ENCODE measurements at places on chromosomes 3 and 15.

- DNase-seq, result peak; percentile 10
These were observed 32.4 kb upstream of the SETMAR start for GRCh38 chr3:4270720-4271119.

- no peak for DNase-seq
These were observed 2.0 kb downstream of the MYEF2 start for GRCh38 chr15:48176112-48176511.

GRCh38 chr3:55721716-55722484 lies 234.8 kb upstream of the WNT5A start:
- DNase-seq, result peak; percentile 24

GRCh38 chr3:58801541-58801940 lies 135.0 kb upstream of the FAM3D start:
- no peak for DNase-seq

DNA sequence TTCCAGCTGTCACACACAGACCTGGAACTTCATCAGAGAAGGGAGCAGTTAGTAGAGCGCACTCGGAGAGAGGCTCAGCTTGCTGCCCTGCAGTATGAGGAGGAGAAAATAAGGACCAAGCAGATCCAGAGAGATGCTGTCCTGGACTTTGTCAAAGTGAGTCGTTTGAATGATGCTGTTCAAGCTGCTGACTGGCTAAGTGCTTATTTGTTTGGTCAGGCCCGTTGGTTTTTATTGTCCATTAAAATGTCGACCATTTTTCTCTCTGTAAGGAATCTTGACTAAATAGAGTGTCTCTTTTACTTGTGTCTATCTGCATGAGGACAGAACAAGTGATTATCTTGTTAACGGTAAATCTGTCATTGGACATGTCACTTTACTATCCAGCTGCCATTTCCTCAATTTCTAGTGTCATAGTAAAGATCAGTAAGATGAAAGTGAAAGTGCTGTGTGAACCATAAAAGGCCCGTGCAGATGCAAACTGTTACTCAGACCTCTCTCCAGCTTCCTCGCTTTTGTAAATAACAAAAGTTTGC lies 56.9 kb downstream of the LRCH3 start:
- DNase-seq, result peak; percentile 50

DNA sequence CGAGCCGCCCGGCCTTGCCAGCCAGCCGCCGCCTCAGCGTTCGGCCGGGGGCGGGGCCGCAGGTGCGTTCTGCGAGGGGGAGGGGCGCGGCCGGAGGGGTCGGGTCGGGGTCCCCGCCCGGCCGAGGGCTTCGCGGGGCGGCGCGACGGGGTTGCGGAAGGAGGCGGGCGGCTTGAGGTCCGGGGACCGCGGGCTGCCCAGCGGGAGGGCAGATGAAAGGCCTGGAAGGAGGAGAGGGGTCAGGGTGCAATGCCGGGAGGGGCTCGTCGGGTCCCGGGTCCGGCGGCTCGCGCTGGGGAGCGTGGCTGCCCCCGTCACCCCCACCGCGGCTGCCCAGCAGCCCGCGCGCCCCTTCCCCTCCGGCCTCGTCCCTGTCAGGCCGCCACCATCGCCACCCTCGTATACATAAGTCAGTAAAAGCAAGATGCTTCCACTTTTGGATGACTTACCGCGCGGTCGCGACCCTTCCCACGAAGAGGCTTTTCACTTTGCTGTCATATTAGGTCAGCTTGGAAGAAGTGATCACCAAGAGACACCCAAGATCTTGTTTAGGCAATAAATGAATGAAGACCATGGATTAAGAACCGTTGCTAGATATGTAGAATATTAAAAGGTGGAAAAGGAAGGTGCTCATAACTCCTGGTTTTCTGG lies 620 bp upstream of the ANP32A start:
- no peak for DNase-seq

DNA sequence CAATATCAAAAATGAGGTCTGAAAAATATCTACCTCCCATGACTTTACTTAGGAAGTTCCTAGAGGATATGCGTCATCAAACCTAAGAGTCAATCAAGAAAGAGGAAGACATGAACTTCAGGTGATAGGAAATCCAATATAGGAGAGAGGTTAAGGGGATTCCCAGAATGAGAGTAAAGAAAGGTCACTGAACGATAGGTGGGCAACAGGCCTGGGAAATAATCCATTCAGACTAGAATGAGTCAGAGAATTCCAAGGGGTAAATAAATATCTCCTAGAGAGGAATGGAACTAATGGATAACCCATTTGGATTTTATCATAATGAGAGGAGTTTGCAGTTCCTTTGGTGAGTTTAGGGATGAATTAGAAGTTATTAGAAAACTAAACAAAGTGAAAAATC lies 131.1 kb upstream of the NUDT16 start:
- DNase-seq, result no peak

- DNase-seq, result no peak
These were observed 82.2 kb upstream of the SATB1 start for GRCh38 chr3:18507333-18507732.

DNA sequence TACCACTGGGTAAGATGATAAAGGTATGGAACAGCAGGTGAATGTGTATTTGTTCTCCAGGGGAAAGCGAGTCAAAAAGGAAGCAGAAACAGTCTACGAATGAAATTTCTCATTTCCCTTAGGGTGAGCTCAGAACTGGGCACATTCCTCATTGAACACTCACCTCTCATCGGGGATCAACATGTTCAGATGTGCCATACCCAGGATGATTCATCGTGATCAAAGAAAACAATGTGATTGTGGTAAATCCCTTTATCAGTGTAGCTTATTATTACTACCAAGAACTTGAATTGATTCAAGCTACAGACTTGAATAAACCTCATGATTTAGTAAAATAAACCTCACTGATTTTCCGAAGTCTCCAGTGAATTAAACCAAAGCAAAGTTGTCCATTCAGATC lies 72.1 kb downstream of the GJD2 start:
- DNase-seq, result no peak

- DNase-seq, result no peak
These were observed 203.9 kb downstream of the MINAR1 start for GRCh38 chr15:79635897-79636561.

- DNase-seq, result no peak
These were observed 7.6 kb downstream of the MINDY4B start for GRCh38 chr3:150897592-150897991.

DNA sequence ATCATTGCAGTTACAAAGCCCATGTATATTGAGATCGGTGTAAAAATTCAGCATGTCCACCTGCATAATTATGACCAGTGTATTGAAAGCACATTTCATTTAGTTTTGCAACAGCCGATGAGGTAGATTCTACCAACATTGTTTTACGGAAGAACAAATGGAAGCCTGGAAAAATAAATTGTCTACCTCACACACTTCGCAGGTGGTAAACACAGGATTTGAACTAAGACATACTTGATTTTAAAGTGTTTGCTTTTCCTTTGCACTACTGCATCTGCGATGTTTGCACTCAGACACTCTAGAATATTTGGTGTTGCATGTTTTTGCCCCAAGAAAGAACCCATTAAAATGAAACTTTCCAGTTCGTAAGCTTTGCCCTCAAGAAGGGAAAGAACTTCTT lies 148.4 kb downstream of the PGPEP1L start:
- no peak for DNase-seq

GRCh38 chr3:103963599-103963998 lies 1403.1 kb upstream of the ALCAM start:
- no peak for DNase-seq

DNA sequence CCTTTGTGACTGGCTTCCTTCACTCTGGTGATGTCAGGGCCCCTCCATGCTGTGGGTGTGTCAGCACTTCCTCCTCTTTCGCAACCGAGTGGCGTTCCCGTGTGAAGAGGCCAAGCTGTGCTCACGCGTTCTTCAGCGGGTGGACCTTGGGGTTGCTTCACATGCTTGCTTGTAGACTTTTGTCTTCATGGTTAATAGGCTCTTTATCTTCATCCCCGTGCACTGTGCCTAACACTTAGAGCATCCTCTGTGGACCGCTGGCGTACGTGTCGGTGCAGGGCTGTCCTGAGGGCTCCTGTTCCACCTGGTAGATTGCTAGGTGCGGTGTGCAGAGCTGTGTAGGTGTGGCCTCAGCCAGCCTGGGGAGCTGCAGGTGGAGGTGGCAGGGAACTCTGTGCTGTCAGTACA lies 182.3 kb downstream of the OR4M2 start:
- peak; percentile 99 for DNase-seq

GRCh38 chr3:76873532-76874242 lies 166.2 kb upstream of the ROBO2 start:
- DNase-seq, result no peak

- no peak for DNase-seq
These were observed 35.0 kb downstream of the PRTG start for GRCh38 chr15:55707951-55708350.

- no peak for DNase-seq
These were observed 417 bp downstream of the HACD2 start for GRCh38 chr3:123584284-123584987.

- DNase-seq, result no peak
These were observed 23.6 kb downstream of the NR2F2 start for GRCh38 chr15:96353930-96354730.

DNA sequence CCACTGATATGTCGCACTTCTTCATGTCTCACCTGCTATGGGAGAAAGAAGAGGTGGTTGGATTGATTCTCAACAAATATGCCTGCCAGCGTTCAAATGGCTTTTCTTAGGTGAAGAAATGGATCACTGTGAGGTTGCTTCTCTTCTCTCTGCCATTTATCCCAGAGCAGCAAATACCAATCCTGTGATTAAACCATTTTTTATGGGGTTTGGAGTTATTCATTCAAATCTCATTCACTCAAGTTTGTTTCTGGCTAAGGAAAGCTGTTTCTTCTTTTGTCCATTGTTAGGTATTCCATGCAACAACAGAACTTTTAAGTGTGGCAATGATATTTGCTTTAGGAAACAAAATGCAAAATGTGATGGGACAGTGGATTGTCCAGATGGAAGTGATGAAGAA lies 12.2 kb upstream of the C3orf52 start:
- no peak for DNase-seq

GRCh38 chr3:131555456-131555855 lies 52.7 kb upstream of the MRPL3 start:
- no peak for DNase-seq

DNA sequence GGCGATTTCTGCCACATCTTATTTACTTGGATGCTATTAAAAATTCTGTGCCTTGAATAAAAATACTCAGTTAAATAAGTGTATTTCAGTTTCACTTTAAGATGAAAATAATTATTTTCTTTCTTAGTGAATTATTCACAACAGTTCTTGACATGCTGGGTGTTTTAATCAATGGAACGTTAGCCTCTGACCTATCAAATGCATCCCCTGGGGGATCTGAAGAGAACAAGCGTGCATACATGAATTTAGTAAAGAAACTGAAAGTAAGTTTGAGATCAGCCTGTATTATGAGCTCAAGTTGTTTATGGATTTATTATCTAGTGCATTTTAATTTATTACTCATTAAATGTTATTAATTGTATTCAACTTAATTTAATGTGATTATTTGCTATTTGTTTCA lies 597 bp downstream of the P2RY12 start:
- no peak for DNase-seq

DNA sequence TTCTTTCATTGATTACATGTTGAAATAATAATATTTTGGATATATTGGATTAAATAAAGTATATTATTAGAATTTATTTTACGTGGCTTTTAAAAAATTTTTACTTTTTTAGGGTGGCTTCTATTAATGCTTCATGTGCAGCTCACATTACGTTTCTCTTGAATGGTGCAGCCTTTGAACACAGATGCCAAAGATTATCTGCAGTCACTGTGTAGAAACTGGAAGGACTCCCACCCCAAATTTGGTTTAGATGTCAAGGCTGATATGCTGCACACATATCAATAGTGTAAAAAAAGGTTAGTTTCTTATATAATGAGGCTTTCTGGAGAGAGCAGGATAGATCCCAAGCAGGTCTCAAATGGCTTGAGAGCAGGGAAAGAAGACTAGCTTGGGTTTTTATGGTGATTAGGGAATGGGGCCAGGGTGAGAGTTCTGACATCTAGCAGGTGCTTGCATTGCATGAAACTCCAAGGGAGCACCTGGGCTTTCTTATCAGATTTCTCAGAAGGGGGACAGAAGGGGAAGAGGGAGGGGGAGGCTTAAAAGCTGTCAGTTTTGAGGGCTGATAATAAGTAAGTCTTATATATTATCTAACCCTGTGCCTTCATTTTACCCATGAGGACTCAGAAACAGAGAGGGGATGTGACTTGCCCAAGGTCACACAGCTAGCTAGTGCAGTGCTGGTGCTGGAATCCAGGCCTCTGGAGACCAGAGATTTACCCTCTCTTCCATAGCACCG lies 89.6 kb downstream of the CHST2 start:
- DNase-seq, result no peak

GRCh38 chr3:78855190-78855589 lies 912.6 kb downstream of the ROBO1 start:
- no peak for DNase-seq

DNA sequence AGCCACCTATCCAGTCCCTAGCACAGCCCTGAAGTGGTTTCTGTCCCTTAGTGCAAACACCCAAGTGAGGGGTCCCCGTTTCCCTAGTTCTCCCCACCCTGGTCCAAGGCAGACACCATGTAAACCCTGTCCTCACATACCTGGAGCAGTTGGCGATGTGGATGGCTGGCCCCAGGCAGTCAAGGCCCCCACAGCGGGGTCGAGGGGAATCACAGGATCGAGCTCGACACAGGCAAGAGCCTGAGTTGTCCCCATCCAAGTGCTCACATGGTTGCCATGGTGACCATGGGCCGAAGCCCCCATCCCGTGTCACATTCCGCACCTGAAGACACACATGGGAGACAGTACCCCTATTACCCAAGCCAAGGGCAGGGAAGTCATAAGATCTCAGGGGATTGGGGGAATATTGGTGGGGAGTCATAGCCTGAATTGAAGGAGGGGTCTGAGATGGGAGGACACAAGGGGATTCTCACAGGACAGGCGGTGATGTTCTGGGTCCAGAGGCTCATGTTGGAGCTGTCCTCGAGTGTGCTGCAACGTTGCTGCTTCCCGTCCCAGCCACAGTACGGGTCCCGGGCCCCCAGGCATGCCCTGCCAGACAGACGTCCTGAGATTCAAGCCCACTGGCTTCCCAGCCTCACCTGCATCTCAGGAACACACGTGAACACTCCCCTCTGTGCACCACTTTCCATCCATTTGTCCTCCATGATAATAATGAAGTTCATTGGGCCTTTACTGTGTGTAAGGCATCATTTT lies 112.1 kb downstream of the SEMA5B start:
- DNase-seq, result no peak

DNA sequence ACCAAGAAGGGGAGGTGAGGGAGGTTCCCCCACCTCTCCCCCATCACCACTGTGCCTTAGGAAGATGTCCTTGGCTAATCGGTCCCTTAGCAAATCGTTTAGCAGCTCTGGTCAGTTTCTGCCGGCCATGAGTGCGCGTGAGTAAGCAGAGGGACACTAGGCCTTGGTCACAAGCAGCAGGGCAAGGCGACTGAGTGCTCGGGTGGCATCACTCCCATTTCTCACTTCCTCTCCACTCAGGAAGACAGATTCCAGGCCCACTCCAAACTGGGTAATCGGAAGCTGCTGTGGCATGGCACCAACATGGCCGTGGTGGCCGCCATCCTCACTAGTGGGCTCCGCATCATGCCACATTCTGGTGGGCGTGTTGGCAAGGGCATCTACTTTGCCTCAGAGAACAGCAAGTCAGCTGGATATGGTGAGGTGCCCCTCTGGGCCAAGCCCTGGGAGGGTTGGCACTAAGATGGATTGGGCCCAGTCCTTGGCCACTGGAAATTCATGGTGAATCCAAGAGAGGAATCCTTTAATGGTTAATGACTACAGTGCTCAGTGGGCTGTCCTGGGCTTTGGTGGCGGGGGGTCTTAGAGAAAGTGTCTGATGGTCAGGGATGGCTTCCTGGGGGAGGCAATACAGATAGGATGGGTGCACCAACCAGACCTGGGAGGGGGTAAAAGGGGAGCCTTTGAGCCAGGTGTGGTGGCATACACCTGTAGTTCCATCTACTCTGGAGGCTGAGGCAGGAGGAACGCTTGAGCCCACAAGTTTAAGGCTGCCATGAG lies 4.0 kb downstream of the PARP3 start:
- no peak for DNase-seq

All from inflammatory macrophage (primary cell).